ENCODE measurements at places on chromosomes 6 and 20. TPM values are rescaled to one million over a fixed set of nuclear protein-coding genes. Genes with fewer than 3 reads are reported as not detected.

GRCh38 chr6:52992980-52993920 is 1.8 kb downstream of the GSTA4 start:
- H3K4me3 ChIP-seq, result no peak overlapping the region
- no peak for DNase-seq
- H3K4me1 ChIP-seq, result peaks cover 15% of the 10 kb centered on the region
- H3K27me3 ChIP-seq, result no peaks in the 10 kb centered on the region
- H3K27ac ChIP-seq, result no peak overlapping the region
- no peaks in the 10 kb centered on the region for H3K36me3 ChIP-seq

The CASS4 gene
- not detected for total RNA-seq

DNA sequence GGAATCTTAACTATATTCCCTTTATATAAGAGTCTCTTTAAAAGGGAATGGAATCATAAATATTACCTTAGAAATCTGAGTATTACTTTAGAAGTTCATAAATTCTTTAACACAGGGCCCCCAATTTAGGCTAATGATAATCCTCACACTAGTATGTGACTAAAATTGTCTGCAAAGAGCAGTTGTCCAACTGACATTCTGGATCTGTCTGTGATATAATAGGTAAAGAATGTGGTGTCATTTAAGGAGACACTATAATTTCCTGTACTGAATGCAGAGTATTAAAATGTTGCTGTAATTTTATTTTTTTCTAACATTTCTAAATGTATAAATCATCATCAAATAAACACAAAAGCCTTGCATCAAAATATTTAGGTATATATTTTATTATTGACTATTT is 128.5 kb upstream of the DST start:
- no peak for DNase-seq
- H3K4me1 ChIP-seq, result peaks cover 7% of the 10 kb centered on the region

DNA sequence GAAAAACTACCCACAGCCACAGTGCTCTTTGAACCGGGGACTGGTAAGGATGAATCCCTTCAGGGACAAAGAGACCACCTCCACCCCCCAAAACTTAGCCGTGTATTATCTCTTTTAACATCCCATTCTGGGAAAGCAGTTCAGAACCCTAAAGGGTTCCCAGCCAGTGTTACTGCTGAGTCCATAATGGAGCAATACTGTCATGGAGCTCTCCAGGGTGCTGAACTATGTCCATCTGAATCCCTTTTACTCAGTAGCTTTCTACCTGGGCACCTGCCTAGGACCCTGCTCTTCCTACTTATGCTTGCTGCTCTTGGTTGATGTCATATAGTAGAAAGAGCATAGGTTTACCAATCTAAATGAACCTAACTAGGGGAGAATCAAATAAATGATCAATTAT is 22.3 kb upstream of the SAYSD1 start:
- no peaks in the 10 kb centered on the region for H3K36me3 ChIP-seq
- H3K4me3 ChIP-seq, result no peak overlapping the region
- no peaks in the 10 kb centered on the region for H3K27me3 ChIP-seq
- H3K27ac ChIP-seq, result no peak overlapping the region

DNA sequence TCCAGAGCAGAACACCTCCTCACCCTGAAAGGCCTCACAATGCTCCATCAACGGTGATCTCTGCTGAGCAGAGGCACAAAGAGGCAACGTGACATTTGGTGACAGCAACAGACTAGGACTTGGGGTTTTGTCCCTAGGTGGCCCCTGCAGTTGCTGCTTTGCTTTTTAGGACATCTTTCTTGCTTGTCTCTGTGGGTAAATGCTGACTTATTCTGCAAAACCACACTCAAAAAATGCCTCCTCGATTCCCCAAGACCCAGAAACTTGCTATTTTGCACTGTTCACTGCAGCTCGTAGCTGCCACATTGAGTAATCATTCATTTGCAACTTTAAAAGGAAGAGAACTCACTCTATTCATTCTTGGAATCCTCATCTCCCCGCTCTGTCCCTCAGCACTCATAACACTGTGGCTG is 209.9 kb downstream of the LY86 start:
- no peaks in the 10 kb centered on the region for H3K27me3 ChIP-seq
- DNase-seq, result no peak
- no peaks in the 10 kb centered on the region for H3K4me1 ChIP-seq
- no peaks in the 10 kb centered on the region for H3K36me3 ChIP-seq
- H3K4me3 ChIP-seq, result no peak overlapping the region

DNA sequence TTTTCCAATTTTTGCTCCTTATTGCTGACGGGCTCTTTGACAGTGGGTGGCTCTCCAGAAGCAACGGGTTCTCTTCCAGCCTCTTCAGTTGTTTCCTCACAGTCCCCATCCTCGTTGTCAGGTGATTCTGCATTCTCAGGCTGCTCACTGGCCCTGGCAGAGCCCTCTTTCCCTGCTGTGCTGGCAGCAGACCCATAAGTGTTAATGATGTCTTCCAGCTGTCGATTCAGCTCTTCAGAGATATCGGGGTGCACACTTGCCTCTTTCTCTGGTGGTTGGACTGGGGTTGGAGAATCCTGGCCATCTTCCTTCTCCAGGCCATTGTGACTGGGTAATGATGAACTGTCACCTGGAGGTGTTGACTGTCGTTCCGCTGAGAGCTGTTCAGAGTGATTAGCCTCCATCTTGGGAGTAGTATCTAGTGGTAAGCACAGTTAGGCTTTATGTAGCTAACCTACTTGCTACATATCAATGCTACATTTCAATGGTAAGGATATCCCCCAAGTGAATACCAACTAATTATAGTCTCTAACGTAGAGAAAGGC is 3.2 kb downstream of the TXLNB start:
- H3K27ac ChIP-seq, result no peak overlapping the region
- no peak overlapping the region for H3K4me3 ChIP-seq
- no peaks in the 10 kb centered on the region for H3K36me3 ChIP-seq
- DNase-seq, result no peak

- peaks cover 2% of the 10 kb centered on the region for H3K4me1 ChIP-seq
- H3K4me3 ChIP-seq, result no peak overlapping the region
- H3K36me3 ChIP-seq, result no peaks in the 10 kb centered on the region
- H3K27ac ChIP-seq, result no peak overlapping the region
- DNase-seq, result no peak
Observed at GRCh38 chr6:12577124-12577850, 139.3 kb upstream of the PHACTR1 start.

DNA sequence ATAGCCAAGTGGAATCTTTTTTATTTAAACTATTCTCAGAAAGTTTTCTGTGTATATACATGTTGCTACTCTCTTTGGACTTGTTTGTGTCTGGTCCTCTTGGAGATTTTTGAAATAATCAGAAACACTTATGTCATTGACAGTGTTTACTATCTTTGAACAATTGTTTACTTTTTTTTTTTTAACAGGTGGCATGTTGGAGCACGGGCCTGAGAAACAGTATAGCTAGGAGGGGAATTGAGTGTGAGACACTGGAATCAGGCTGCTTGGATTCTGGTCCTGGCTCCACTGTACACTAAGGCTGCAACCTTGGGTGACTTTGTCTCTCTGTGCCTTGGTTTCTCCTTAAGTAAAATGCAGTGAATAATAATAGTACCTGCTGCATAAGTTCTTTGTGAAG is 279.6 kb downstream of the PRL start:
- no peak overlapping the region for H3K4me3 ChIP-seq
- no peaks in the 10 kb centered on the region for H3K27me3 ChIP-seq
- H3K27ac ChIP-seq, result no peak overlapping the region
- no peak for DNase-seq
- no peaks in the 10 kb centered on the region for H3K4me1 ChIP-seq

GRCh38 chr20:48198929-48199451 is 413.7 kb upstream of the SULF2 start:
- no peaks in the 10 kb centered on the region for H3K27me3 ChIP-seq
- no peaks in the 10 kb centered on the region for H3K36me3 ChIP-seq
- DNase-seq, result no peak
- no peak overlapping the region for H3K4me3 ChIP-seq

GRCh38 chr6:71887744-71888230 is 1.4 kb downstream of the RIMS1 start:
- no peak overlapping the region for H3K4me3 ChIP-seq
- H3K36me3 ChIP-seq, result no peaks in the 10 kb centered on the region
- H3K27me3 ChIP-seq, result no peaks in the 10 kb centered on the region
- H3K27ac ChIP-seq, result no peak overlapping the region
- H3K4me1 ChIP-seq, result no peaks in the 10 kb centered on the region

GRCh38 chr20:44215125-44215524 is 4.6 kb upstream of the OSER1 start:
- H3K27me3 ChIP-seq, result no peaks in the 10 kb centered on the region
- H3K36me3 ChIP-seq, result no peaks in the 10 kb centered on the region
- no peak overlapping the region for H3K4me3 ChIP-seq
- peaks cover 11% of the 10 kb centered on the region for H3K4me1 ChIP-seq
- H3K27ac ChIP-seq, result no peak overlapping the region
- peak; percentile 87 for DNase-seq

Measured in Karpas-422 (cell line).